IMR-90 (cell line): ENCODE measurements at places on chromosomes 16 and 17. TPM values are rescaled to one million over a fixed set of nuclear protein-coding genes. Genes with fewer than 3 reads are reported as not detected.
A peak's percentile ranks its signal among the peaks of the same experiment; 100 is the strongest.

- no peak for DNase-seq
Observed at GRCh38 chr16:12499032-12499745, 304.5 kb downstream of the CPPED1 start.

GRCh38 chr17:31373150-31374093 is 18.1 kb upstream of the RAB11FIP4 start:
- peak; percentile 71 for DNase-seq

GRCh38 chr16:70717065-70717464 is 31.2 kb upstream of the MTSS2 start:
- DNase-seq, result no peak

DNA sequence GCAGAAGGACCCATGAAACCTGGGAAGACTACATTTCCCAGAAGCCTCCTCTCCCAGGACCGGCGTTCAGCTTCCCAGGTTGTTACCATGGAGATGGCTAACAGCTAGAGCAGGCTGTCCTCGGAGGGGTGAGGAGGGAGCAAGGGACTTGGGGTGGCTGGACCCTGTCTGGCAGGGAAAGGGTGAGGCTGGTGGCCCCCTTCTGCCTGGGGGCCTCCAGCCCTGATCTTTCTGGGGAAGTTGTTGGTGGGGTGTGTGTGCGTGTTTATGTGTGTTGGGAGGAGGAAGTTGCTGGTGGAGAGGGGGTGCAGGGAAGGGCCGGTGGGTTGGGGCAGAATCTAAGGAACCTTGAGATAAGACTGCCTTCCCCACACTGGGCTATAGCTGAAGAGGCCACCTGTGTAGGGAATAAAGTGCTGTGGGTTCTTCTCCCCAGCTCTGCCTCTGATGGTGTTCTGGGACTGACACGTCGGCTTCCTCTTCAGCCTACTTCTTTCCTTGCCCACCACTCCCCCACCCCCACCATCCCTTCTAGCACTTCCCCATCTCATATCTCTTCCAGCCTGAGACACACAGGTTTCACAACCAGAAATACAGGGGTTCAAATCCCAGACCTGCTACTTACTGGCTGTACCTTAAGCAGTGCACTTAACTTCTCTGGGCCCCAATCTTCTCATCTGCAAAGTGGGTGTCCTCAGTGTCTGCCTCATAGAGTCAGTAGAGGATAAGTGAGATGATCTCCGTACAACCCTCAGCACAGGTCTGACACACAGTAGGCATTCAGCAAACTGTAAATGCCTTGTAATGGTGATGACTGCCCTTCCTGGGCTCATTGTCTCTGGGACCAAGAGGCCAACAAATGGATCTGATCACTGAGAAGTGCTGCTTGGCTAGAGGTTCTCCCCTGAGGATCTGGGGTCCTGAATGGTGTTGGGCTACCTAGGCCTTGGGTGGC is at the start of gene DRC7:
TSS of gene DRC7 (plus strand) at position 82 of the 955 bp plus-strand sequence. CDS start 3,144 bp downstream, outside the sequence.
- DNase-seq, result peak; percentile 13

The FOXL1 gene
- 25.8 and 29.9 TPM in 2 replicates for polyA plus RNA-seq

DNA sequence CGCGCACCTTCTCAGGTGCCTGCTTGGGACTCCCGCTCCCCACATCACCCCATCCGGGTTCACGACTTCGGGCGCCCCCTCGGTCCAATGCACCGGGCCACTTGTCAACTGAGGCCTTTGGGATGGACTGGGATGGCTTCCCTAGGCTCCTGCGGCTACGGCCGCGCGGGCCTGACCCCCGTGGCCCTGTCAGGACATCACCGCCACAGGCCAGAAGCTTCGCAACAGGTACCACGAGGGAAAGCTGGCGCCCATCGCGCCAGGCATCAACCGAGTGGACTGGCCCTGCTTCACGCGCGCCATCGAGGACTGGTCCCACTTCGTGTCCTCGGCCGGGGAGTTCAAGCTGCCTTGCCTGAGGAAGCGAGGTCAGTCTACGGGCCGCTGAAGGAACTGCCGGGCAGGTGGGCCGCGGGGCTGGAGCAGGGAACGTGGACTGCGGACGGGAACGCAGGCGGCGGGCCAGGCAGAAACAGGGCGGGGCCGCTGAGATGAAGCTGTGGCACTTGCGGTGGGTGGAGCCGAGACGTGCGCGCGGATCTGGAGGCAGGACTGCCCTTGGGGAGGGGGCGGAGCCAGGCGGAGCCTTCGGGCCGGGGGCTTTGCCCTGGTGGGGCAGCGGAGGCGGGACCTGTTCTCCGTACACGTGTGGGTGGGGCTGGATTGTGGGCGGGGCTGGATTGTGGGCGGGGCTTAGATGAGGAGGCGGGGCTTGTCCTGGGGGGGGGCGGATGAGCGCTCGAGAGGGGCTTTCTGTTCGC is 13.7 kb upstream of the CNGB1 start:
- DNase-seq, result peak; percentile 62

The TEKT5 gene
- 0.17 and 0.26 TPM in 2 replicates for polyA plus RNA-seq

The GLP2R gene
- 0.07 and 0.09 TPM in 2 replicates for polyA plus RNA-seq

- DNase-seq, result peak; percentile 97
Observed at GRCh38 chr16:85173146-85173980, 61.1 kb upstream of the CIBAR2 start.

DNA sequence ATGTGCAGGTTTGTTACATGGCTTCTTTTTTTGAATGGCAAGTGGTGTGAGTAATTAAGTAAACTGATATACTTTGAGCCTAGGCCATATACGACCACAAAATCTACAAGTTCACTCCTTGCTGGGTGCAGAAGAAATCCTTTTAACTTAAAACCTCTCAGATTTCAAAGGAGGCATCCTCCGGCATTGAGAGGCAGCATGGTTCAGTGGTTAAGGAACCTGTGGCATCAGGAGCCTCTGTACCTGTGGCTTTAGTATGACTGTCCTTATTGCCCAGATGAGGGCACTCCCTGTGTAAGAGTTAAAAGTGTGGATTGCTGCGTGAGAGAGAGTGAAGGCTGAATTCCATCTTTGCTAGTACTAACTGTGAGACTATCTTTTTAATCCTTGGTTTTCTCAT is 3.3 kb downstream of the NLRP1 start:
- no peak for DNase-seq

- no peak for DNase-seq
Observed at GRCh38 chr17:69239611-69240600, 11.3 kb upstream of the ABCA10 start.

The RCVRN gene
- not detected in 2 replicates for polyA plus RNA-seq
